ENCODE measurements at places on chromosomes 16 and 17.

DNA sequence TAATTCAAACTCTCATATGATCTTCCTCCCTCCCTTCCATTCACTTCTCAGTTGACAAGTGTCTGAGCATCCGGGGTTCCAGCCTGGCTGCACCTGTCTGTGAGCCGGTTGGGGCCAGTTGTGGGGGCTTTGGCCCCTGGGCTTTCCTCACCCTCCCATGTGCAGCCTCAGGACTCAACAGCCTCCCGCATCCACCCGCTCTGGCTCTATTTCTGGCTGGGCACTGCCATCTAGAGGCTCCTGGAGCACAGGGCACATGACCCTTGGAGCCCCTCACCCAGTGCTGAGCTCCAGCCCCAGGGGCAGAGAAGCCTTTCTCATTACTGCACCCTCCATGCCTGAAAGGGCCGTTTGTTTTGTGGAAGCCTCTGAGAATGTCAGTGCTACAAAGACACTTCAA is 43.3 kb downstream of the HAPSTR1 start:
- DNase-seq, result peak; percentile 22

DNA sequence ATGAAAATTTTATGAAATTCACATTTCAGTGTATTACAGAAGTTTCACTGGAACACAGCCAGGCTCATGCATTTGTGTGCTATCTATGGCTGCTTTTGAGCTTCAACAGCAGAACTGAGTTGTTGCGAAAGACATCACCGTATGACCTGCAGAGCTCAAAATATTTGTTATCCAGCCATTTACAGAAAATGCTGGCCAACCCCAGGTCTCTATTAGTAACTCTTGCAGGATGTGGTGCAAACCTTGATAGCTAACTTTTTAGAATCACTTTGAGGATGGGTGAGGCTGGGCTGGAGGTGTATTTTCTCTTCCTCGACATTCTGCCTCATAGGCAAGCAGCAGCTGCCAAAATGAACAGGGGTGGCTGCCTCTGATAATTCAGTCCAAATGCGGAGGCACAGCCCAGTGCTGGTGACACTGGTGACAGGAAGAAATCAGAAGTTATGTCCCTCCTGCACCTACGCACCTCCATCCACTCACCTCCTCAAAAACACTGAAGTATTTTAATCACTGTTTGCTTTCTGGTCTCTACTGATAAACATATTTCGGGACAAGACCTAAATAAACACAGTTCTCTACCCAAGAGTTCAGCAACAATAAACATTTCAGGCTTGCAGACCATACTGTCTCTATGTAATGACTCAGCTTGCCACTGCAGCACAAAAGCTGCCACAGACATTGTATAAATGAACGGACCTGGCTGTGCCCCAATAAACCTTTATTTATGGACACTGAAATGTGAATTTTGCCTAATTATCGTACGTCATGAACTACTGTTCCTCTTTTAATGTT is 28.5 kb downstream of the ARHGAP17 start:
- no peak for DNase-seq

DNA sequence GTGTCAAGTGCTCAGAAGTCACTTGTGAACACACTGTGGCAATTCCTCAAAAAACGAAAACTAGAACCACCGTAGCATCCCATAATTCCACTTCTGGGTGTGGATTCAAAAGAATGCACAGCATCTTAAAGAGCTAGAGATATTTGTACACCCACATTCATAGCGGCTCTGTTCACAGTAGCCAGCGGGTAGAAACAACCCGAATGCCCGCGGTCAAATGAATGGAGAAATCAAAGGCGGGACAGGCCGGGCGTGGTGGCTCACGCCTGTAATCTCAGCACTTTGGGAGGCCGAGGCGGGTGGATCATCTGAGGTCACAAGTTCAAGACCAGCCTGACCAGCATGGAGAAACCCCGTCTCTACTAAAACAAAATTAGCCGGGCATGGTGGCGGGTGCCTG is 337.5 kb downstream of the SEC14L1 start:
- no peak for DNase-seq

DNA sequence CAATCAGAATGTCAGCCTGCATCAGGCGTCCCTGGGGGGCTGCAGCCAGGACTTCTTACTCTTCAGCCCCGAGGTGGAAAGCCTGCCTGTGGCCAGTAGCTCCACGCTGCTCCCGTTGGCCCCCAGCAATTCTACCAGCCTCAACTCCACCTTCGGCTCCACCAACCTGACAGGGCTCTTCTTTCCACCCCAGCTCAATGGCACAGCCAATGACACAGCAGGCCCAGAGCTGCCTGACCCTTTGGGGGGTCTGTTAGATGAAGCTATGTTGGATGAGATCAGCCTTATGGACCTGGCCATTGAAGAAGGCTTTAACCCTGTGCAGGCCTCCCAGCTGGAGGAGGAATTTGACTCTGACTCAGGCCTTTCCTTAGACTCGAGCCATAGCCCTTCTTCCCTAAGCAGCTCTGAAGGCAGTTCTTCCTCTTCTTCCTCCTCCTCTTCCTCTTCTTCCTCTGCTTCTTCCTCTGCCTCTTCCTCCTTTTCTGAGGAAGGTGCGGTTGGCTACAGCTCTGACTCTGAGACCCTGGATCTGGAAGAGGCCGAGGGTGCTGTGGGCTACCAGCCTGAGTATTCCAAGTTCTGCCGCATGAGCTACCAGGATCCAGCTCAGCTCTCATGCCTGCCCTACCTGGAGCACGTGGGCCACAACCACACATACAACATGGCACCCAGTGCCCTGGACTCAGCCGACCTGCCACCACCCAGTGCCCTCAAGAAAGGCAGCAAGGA is 10.4 kb downstream of the NFE2L1 start:
- no peak for DNase-seq

DNA sequence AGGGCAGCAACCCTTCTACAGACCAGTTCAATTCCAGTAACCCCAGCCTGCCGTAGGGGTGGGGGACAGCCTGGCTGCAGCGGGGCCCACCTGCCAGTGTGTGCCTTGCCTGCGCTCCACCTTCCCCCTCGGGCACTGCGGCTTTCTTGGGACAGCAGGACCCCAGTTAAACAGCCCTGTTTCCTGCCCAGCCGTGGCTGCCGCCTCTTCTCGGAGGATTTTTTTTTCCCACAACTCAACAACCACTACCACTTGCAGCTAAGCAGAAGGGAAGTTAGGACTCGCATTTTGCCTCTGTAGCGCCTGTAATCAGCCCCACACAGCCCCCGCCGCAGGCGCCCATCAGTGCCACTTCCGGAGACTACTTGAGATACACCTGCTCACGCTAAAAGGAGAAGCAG is 76.1 kb downstream of the RAI1 start:
- DNase-seq, result no peak

GRCh38 chr16:24054741-24055491 is 201.2 kb upstream of the CACNG3 start:
- no peak for DNase-seq

- DNase-seq, result no peak
Measured at GRCh38 chr16:85090181-85090580, 22.1 kb downstream of the CIBAR2 start.

DNA sequence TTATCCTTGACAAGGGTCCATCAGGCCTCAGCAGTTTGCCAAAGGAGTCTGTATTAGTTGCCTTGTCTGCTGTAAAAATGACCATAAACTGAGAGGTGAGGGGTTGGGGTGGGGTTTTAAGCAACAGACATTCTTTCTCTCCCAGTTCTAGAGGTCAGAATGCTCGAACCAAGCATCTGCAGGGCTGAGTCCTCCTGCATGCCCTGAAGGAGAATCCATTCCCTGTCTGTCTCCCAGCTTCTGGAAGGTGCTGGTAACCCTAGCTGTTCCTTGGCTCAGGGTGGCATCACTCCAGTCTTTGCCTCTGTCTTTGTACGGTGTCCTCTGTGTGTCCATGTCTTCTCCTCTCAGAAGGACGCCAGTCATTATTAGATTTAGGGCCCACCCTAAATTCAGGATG is 17.5 kb upstream of the IRF8 start:
- DNase-seq, result no peak

DNA sequence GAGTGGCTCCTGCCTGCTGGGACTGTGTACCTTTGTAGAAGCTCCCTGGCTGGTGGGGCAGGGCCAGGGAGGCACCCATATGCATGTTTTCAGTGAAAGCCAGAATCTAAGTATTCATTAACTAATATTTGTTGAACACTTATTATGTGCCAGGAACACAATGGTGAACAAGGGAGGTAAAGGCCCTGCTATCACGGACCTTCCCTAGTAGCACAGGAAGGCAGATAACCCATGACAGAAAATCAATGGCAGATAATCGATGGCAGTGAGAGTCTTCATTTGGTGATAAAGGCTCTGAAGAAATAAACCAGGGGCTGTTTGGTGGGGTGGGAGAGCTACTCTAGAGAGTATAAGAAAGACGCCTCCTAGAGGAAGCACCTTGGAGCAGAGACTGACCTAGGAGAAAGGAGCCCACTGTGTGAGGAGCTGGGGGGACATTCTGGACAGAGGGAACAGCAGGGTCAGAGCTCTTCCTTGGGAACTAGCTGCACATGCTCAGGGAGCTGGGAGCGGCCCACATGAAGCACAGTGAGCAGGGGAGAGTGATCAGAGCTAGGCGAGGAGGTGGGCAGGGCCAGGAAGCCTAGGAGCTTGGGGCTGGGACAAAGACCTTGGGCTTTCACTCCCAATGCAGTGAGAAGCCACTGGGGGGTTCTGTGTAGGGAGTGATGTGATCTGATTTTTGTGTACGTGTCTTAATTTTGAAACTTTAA is 78.5 kb downstream of the SPECC1 start:
- no peak for DNase-seq

GRCh38 chr17:81993729-81994592 is 16.5 kb downstream of the ASPSCR1 start:
- no peak for DNase-seq

- DNase-seq, result no peak
Measured at GRCh38 chr16:47777220-47777619, 316.1 kb downstream of the PHKB start.

GRCh38 chr17:31392856-31393748 is 1.6 kb downstream of the RAB11FIP4 start:
- no peak for DNase-seq

GRCh38 chr17:51617986-51618385 is 357.6 kb downstream of the UTP18 start:
- DNase-seq, result no peak

- DNase-seq, result no peak
Measured at GRCh38 chr16:28981517-28981916, 3.3 kb upstream of the LAT start.

DNA sequence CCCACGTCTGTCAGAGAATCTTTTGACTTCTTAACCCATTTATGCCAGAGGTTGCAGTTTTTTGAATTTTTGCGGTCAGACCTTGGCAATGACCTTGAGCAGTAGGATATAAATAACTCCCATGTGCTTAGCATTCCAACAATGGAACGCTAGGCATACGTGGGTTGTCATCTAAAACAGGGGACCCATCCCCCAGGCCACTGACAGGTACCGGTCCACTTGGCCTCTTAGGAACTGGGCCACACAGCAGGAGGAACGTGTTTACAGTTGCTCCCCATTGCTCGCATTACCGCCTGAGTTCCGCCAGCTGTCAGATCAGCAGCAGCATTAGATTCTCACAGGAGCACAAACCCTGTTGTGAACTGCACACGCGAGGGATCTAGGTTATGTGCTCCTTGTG is 76.8 kb upstream of the LGALS9 start:
- no peak for DNase-seq

DNA sequence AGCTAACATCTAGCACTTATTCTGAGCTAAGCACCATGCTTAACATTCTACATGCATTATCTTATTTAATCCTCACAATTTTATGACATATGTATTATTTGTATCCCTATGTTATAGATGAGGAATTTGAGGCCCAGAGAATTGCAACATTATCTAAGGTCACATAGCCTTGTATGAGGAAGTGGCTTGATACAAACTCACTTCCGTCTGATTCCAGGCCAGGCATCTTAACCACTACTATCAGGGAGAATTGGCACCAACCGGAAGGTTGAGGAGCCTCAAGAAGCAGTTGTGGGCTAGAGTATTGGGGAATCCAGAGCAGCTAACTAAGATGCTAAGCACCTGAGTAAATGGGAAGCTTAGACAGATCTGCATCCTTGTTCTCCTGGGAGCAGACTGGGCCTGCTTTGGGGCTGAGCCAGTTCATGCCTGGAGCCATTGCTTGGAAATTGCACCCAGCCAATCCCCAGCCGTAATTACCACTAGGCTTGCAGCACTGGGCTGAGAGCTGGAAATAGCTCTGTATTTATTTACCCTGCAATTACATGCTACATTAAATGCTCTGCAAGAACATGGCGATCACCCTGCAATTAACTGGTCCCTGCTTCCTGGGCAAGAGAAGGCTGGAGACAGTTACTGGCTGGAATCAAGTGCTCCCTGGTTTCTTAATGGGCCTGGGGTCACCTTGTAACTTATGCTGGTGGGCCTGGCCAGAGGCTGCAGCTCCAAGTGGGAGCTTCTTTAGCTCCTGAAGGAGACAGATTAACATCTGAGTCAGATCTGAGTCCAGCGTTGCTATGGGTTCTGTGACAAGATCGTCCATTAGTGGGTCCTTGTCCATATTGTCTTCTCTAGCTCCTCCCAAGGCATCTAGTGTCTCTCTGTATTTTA is 273.1 kb upstream of the CCL2 start:
- no peak for DNase-seq

- no peak for DNase-seq
Measured at GRCh38 chr16:50742576-50743200, 802 bp downstream of the CYLD start.

DNA sequence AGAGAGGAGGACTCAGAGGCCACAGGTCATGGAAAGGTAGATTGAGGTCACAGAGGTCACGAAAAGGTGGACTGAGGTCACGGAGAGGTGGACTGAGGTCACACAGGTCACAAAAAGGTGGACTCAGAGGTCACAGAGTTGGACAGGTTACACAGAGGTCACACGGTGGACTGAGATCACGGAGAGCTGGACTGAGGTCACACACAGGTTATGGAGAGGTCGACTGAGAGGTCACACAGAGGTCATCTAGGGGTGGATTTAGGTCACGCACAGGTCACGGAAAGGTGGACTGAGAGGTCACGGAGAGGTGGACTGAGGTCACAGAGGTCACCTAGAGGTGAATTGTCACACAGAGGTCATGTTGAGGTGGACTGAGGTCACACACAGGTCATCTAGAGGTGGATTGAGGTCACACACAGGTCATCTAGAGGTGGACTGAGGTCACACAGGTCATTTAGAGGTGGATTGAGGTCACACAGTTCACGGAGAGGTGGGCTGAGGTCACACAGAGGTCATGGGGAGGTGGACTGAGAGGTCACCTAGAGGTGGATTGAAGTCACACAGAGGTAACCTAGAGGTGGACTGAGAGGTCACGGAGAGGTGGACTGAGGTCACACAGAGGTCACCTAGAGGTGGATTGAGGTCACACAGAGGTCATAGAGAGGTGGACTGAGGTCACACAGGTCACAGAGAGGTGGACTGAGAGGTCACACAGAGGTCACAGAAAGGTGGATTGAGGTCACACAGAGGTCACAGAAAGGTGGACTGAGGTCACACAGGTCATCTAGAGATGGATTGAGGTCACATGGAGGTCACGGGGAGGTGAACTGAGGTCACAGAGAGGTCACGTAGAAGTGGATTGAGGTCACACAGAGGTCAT is 26.7 kb upstream of the JPT2 start:
- no peak for DNase-seq

- DNase-seq, result no peak
Measured at GRCh38 chr17:66930933-66931332, 33.6 kb upstream of the CACNG4 start.

Measured in substantia nigra (tissue), 51 donors.